ENCODE measurements at places on chromosomes 2 and 18.

GRCh38 chr2:11748861-11749645, 2.6 kb downstream of the LPIN1 start:
- no peak for DNase-seq

- DNase-seq: no peak
Observed at GRCh38 chr18:57741273-57741672, 61.8 kb downstream of the ATP8B1 start.

DNA sequence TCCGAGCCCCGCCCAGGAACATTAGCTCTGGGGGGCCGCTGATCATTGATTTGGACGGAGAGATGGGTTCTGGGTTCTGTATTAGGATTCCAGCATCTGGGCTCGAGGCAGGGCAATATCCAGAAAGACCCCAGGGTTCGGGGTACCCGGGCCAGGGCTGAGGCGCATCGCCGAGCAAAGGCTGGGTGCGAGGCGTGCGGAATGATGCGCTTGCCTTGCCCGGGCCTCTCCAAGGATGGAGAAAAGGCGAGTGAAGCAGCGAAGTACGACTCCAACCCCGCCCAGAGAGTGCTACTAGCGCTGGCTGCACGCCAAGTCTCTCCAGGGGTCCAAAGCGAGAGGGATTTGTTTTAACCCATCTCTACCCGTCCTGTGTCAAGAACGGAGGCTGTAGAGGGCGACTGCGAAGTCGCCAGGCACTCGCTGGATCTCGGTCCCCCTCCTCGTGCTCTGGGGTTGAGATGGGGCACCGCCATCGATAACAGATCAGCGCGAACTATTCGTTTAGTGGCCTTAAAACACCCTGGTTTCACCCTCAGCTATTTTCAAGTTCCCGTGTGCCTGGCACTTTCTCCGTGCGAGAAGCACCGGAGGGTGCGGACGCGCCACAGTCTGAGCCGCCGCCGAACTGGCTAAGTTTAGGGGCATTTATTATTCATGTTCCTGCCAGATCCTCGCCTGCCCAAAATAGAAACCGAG, 1.9 kb downstream of the ADCYAP1 start:
- peak; percentile 78 for DNase-seq

- no peak for DNase-seq
Observed at GRCh38 chr18:27135504-27136207, 49.5 kb downstream of the CHST9 start.

DNA sequence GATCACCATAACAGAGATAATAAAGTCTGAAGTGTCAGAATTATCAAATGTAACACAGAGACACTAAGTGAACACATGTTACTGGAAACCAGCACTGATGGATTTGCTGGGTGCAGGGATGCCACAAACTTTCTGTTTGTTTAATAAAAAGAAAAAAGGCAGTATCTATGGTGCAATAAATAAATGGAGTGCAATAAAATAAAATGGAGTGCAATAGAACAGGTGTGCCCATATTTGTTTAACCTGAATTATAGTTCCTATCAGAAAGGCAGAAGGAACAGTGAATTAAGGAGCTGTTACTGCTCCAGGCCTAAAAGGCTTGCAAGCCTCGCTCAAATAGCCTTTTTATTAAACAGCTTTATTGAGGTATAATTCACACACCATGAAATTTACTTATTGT, 81.0 kb upstream of the KIDINS220 start:
- DNase-seq: no peak

- no peak for DNase-seq
Observed at GRCh38 chr2:40680547-40680946, 228.7 kb upstream of the SLC8A1 start.

GRCh38 chr2:141331127-141331526, 799.7 kb downstream of the LRP1B start:
- DNase-seq: no peak

DNA sequence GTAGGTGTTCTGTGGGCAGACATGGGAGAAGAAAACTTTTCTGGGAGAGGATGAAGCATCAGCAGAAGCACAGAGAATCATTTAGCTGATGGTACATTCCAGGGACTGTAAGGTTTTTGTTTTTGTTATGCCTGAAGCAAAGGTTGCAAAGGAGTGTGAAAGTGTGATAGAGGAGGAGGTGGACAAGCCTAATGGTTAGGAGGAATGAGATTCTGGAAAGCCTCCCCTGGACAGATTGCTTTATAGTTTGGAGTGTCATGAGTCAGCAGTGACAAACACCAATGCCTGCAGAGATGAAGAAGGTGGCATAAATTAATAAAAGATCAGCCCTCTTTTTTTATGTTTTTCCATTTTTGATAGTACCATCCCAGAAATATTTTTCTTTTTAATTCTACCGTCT, 171.6 kb upstream of the BOD1L2 start:
- no peak for DNase-seq

DNA sequence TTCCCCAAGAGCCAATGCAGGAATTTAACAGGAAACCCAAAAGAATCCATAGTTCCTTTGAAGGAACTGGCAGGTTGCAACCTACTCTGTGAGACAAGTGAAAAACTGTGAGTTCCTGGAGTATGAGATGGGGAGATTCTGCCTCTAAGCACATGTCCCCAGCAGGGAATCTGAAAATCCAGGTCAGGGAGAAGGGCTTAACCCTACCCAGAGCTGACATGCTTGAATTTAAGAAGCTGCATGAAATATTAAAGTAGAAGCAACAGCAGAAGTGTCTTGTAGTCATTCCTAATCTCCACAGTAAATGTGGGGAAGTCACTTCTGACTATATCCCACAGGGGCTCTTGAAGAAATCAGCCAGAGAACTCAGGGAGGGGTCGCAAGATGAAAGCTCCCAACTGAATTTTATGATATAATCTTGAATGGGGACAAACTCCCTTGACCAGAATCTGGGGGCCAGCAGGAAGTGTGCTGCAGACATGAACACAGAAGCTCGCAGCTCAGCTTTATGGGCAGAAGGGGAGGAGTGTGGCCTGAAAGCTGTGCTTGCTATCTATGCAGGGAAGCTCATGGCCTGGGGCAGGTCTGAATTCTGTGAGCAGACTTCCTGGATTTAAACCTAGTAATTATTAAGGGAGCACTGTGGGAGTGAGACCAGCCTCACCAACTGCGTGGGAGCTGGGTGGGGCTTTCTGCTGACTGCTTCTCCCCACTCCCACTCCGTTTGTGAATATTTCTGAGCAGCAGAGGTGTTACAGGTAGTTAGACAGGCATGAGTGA, 184.1 kb upstream of the KYNU start:
- no peak for DNase-seq

- DNase-seq: no peak
Observed at GRCh38 chr2:1727796-1728474, 16.4 kb downstream of the PXDN start.

- no peak for DNase-seq
Observed at GRCh38 chr2:86029873-86030272, 75.8 kb downstream of the POLR1A start.

DNA sequence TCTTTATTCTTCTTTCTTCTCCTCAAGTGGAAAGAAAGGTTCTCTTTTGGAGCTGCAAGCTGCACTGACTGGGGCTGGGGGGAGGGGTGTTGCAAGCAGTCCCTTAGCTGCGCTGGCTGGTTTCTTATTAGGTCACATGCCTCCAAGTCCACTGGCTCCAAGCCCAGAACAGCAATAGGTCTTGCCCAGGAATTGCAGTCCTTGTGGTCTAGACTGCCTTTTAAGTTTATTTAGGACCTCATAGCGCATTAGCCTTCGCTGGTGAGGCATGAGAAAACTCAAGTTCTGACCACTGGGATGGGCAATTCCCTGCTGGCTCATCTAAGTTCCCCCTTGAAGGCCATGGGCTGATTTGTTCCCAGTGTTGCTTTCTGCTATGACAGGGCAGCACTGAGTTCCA, 138.6 kb upstream of the SCN7A start:
- no peak for DNase-seq

GRCh38 chr2:175004730-175004979, 526 bp downstream of the CHN1 start:
- DNase-seq: peak; percentile 70

GRCh38 chr2:102686479-102687439, 67.4 kb downstream of the SLC9A2 start:
- DNase-seq: no peak

Data from NCI-H2171 treated with DMSO at 0.1 percent for 48 hours (cell line).